Caco-2 (cell line): ENCODE measurements at places on chromosomes 13 and 19. TPM values are rescaled to one million over a fixed set of nuclear protein-coding genes. Genes with fewer than 3 reads are reported as not detected.

SHISA7 gene
- not detected in 2 replicates for total RNA-seq

NCLN gene
- 87.3 and 94.2 TPM in 2 replicates for total RNA-seq

GPR12 gene
- not detected in 2 replicates for total RNA-seq

MYH14 gene
- total RNA-seq, result 78.3 and 89.8 TPM in 2 replicates

NXNL1 gene
- total RNA-seq, result not detected in 2 replicates

GPC5 gene
- 3.8 and 4.1 TPM in 2 replicates for total RNA-seq

CYP4F2 gene
- not detected in 2 replicates for total RNA-seq

MAB21L1 gene
- total RNA-seq, result not detected in 2 replicates

TMPRSS9 gene
- total RNA-seq, result 0.49 and 0.66 TPM in 2 replicates

DAPK3 gene
- total RNA-seq, result 58.6 and 66.4 TPM in 2 replicates

OR1I1 gene
- total RNA-seq, result not detected in 2 replicates

CLDND2 gene
- total RNA-seq, result 1.6 TPM in 1 of 2 replicates, not detected in the other

CYP2F1 gene
- total RNA-seq, result not detected in 2 replicates

ZNF154 gene
- not detected in 2 replicates for total RNA-seq

TEX101 gene
- not detected in 2 replicates for total RNA-seq

RFX2 gene
- total RNA-seq, result 9.3 and 10.2 TPM in 2 replicates

CYSLTR2 gene
- not detected in 2 replicates for total RNA-seq

CALR gene
- 707 and 767 TPM in 2 replicates for total RNA-seq

PSMC4 gene
- total RNA-seq, result 183 and 196 TPM in 2 replicates

THOP1 gene
- 118 and 119 TPM in 2 replicates for total RNA-seq

TMEM259 gene
- 148 and 154 TPM in 2 replicates for total RNA-seq

IFNL2 gene
- total RNA-seq, result not detected in 2 replicates

CGB2 gene
- total RNA-seq, result not detected in 2 replicates

SEMA6B gene
- total RNA-seq, result 0.39 and 0.44 TPM in 2 replicates

C19orf85 gene
- total RNA-seq, result not detected in 2 replicates

ZNF284 gene
- total RNA-seq, result 2.3 and 3.6 TPM in 2 replicates

CYP4F11 gene
- not detected in 2 replicates for total RNA-seq

PLK5 gene
- 0.19 TPM in 1 of 2 replicates, not detected in the other for total RNA-seq

ACOD1 gene
- not detected in 2 replicates for total RNA-seq

CDX2 gene
- 104 and 109 TPM in 2 replicates for total RNA-seq

FUZ gene
- 0.75 and 0.93 TPM in 2 replicates for total RNA-seq

NLRP9 gene
- not detected in 2 replicates for total RNA-seq

URAD gene
- 5.2 and 8.1 TPM in 2 replicates for total RNA-seq

CACNG8 gene
- 0.91 and 1.1 TPM in 2 replicates for total RNA-seq

FCAR gene
- total RNA-seq, result not detected in 2 replicates

ATXN8OS gene
- not detected in 2 replicates for total RNA-seq

IGFLR1 gene
- 10.1 and 11.3 TPM in 2 replicates for total RNA-seq

MATK gene
- total RNA-seq, result 0.29 and 0.72 TPM in 2 replicates
